ENCODE measurements at places on chromosomes 12 and 14.

- no peak for DNase-seq
Observed at GRCh38 chr12:49008943-49009342, 9.6 kb downstream of the PRKAG1 start.

- no peak for DNase-seq
Observed at GRCh38 chr14:68942296-68943035, 36.6 kb downstream of the ACTN1 start.

DNA sequence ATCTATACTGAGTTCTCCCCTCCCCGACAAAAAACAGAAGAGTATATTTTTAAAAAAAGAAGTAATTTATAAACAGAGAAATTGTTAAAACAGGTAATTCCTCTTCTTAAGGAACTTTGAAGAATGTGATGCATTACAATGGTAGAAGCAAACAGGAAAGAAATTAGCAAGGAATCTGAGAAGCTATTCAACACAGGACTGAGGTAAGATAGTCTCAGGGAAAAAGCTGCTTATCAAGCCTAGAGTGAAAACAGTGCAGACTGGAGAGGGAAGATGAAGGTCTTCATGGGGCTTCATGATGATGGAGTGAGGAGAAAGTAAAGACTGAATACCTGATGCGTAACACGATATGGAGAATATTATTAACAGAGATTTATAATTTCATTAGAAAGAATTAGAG lies 880.0 kb downstream of the SLC16A7 start:
- DNase-seq: no peak

- DNase-seq: no peak
Observed at GRCh38 chr12:116303929-116304328, 26.4 kb upstream of the MED13L start.

GRCh38 chr12:114655934-114656749 lies 27.8 kb downstream of the TBX3 start:
- DNase-seq: no peak

DNA sequence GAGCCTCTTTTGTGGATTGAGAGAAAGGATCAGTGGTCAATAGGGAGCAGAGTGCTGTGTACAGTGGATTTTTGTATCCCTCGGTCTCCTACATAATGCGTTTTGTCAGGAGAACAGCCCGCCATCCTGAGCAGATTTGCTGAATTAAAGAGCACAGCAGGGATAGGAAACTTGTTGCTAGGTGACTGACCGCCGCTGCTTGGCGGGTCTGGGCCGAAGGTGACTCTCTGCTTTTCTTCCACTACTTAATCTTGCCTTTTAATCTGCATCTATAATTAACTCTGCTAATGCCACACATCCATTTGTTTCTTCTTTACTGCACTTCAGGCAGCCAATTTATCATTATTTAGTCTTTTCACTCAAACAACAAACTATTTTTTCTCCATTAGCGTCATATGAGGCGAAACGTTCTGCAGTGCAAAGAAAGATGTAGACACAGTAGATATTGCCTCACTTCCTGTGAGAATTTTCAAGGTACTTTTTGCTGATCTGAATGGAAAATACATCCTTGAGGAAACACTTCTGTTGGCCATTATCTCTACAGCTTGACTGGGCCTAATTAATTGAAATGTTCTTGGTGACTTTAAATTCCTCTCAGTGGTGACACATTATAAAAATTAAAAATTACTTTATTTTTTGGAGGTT lies 108.0 kb downstream of the PPM1A start:
- no peak for DNase-seq

- DNase-seq: no peak
Observed at GRCh38 chr14:100593751-100594624, 6.8 kb upstream of the BEGAIN start.

DNA sequence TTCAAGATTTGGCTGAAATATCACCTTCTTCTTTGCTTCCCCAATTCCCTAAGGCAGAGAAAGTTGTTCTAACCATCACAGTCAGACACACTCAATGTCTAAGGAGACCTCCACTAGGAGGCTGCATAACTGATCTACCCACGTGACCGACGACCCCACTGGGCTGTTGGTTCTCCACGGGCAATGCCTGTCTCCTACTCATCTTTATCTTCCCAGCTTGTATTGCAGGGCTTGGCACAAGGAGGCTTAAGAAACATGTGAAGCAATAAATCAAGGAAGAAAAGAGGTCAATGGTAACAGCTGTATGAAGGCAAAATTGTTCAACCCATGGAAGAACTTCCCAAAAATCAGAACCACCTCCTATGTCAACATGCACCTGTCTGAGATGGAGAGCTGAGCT lies 27.1 kb downstream of the NT5DC3 start:
- no peak for DNase-seq

DNA sequence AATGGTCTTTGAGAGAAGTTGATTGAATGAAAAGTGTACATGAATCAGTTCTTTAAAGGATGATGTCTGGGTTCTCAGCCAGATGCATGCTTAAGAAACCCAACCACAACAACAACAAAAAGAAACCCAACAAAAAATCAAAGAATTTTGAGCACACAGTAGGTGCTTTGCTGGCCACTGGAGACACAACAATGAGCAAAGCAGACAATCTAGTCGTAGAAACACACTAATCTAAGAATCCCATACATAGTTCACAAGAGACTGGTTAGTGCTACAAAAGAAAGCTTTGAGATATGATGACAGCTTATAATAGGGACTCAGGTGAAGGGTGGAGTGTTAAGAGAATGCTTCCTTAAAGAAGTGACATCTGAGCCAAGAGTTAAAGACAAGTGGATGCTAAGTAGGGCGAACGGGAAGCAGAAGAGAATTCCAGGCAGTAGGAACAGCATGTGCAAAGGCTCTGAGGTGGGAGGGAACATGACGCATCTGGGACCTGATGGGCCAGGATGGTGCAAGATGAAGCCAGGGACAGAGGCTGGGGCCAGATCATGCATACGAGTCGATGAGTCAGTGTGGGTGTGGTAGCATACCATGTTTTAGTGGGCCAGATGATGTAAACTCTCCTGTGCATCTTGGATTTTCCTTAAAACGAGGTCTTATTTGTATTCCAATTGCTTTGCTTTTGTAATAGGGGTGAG lies 4.6 kb upstream of the HIP1R start:
- no peak for DNase-seq

DNA sequence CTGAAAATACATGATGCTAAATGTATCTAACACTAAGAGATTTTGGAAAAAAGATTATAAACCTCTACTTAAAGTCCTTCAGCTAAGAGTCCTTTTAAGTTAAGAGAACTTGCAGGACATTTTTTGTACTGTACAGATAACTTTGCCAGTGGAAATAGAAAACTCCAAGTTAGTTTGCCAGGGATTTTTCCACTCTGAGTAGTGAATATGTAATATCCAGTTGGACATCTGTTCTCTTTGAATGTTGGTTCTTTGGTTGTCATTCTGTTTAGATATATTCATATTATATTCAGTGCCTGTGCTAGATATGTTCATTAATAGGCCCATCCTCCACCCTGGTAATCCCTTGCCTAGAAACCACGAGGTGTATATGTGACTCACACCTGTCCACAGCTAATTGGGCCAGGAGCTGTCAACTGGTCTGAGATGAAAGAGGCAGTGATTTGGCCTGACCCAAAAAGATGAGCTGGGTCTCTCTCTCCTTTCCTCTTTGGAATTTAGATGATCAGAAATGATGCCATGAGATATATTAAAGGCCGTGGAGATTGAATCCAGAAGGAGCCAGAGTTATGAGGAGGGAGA lies 261.0 kb upstream of the LRIG3 start:
- no peak for DNase-seq

DNA sequence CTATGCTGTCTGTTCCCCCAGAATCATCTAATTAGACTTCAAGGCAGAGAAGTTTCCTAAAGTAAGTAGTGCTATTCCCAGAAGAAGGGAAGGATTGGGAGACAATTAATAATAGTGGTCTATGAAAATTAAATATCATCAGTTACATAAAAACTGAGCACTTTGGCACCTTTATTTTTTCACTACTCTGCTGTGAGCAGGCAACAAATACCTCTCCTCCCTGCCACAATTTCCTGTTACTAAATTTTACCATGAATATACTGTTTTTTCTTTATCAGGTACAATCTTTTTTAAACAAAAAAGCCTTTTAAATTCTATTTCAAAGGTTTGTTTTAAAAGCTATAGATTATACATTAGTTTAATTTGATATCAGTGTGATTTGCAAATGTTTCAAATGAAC lies 29.4 kb upstream of the KRAS start:
- no peak for DNase-seq

DNA sequence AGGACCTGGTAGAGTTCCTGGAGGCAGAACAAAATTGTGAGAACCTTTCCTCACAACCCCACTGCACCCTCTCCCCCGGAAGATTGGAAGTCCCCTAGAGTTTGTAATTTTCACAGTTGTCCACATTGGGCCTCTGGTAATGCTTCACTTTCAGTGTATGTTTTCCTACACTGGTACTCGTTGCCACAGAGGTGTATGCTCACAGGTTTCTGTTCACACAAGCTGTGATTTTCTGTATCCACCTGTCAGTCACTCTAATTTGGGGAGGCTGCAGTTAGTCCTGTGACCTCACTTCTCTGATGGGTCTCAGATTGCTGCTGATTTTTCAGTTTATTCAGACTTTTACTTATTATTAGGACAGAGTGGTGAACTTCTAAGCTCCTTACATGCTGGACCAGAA lies 66.4 kb upstream of the BMP4 start:
- no peak for DNase-seq

DNA sequence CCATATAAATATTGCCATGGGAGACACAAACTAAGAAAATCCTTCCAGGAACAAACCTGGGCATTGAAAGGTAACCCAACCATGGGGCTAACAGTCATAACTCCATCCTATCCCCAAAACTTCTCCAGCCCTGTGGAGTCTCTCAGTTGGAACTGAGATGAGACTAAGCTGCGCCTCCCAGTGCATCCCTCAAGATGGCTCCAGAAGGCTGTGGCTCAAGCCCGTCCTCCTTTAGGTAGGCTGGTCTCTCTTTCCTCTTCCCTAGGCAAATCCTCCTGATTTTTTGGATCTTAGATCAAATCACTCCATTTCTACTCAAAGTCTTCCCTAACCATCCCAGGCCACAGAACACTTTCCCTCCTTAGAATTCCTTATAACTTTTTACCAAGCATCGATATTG lies 364.3 kb upstream of the CCDC196 start:
- DNase-seq: no peak

GRCh38 chr12:130714591-130715149 lies 1.4 kb downstream of the RIMBP2 start:
- DNase-seq: no peak

GRCh38 chr12:26047401-26048226 lies 77.2 kb downstream of the BHLHE41 start:
- no peak for DNase-seq

GRCh38 chr12:22047494-22047893 lies 1.5 kb downstream of the CMAS start:
- no peak for DNase-seq

GRCh38 chr14:20614038-20614840 lies 23.1 kb upstream of the RNASE12 start:
- no peak for DNase-seq

GRCh38 chr14:76647697-76648298 lies 113.5 kb upstream of the VASH1 start:
- DNase-seq: no peak
